G401 (cell line): ENCODE measurements at places on chromosomes 6 and 20.

DNA sequence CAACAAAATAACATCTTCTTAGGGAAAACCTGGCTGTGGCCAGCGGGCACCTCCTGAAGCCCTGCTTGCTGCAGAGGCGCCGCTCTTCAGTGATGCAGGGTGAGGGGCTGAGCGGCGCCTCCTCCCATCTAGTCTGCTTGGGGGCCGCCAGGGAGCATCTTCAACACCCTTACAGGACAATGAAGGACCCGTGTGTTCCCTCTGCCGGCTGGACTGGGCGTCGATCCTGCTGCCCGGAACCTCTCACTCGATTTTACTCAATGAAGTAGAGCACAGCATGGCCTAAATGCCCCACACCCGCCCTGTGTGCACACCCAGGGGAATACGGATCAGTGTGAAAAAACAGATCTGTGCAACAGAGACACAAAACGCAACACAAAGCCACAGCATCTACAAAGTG is 28.5 kb upstream of the MPC1 start:
- DNase-seq = no peak

DNA sequence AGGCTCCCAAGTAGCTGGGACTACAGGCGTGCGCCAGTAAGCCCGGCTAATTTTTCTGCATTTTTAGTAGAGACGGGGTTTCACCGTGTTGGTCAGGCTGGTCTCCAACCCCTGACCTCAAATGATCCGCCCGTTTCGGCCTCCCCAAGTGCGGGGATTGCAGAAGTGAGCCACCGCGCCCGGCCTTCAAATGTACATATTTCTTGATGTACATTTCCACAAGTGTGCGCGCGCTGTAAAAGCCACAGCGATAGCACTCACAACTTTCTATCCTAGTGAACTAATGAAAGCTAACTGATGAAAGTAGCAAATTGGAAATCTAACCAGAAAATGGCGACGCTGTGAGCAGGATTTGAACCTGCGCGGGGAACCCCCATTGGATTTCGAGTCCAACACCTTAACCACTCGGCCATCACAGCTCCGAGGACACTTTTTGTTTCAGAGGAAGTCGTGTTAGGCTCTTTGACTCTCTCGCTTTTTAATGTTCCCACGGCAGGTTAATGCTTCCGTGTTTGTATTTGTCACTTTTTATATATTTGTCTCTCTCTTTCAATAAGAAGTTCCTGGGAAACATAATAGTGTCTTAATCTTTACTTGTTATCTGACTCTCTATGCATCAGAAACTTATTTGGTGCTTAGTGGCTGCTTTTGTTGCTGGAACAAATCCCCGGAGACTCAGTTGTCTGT is 199.4 kb upstream of the ZNF184 start:
- DNase-seq = peak; percentile 70

GRCh38 chr6:139713424-139713823 is 339.0 kb upstream of the CITED2 start:
- DNase-seq = no peak

DNA sequence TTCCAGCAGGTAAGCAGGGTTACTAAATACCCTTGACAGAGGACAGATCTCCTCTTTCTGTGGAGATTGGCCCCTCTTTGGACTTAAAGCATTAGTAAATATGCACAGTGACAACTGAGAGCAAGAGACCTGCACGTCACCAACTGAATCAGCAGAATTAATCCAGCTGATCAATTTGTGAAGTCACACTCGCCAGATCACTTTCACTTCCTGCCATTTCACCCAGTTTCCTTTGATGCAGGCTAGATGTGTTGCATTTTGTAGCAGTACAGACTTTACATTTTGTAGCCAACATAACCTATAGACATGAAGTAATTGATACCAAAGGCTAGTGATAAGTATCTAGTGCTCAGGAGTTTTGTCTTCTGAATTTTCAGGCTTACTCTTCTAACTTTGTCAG is 11.9 kb downstream of the SYNE1 start:
- DNase-seq = peak; percentile 38

GRCh38 chr6:1965596-1966224 is 279.7 kb downstream of the GMDS start:
- no peak for DNase-seq

GRCh38 chr6:166259296-166259977 is 48.8 kb downstream of the PRR18 start:
- DNase-seq = no peak

DNA sequence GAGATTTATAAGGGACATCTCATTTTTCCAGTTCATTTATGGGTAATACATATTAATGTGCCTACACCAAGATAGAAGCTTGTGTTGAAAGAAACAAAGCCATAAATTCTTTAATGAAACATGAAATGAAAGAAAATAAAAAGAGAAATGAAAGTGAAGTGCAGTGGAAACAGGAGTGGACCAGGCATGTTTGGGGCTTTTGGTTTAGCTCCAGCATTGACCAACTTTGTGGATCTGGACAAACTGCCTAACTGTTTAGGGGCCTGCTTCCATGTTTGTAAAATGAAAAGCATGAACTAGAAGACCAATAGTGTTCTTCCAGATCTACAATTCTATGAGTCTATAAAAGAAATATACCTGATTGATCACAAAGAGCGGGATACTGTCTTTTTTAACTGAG is 124.9 kb downstream of the GJA10 start:
- no peak for DNase-seq

DNA sequence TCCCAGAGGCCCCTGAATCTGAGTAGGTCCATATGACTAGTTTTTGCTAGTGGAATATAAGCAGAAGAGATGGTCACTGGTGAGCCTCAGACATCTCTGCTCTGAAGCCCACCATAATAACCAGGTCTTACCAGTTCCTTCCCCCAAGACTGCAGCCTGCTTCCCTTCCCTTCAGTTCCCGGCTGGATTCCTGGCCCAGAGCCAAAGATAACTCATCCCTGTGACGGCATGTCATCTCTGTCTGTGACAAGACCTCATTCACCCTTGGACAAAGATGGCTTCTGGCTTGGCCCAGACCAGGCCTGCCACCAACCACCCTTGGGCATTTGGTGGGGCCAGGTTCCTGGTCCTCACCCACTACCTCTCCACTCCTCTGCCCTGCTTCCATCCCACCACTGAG is 145.5 kb upstream of the TOP1 start:
- DNase-seq = no peak

DNA sequence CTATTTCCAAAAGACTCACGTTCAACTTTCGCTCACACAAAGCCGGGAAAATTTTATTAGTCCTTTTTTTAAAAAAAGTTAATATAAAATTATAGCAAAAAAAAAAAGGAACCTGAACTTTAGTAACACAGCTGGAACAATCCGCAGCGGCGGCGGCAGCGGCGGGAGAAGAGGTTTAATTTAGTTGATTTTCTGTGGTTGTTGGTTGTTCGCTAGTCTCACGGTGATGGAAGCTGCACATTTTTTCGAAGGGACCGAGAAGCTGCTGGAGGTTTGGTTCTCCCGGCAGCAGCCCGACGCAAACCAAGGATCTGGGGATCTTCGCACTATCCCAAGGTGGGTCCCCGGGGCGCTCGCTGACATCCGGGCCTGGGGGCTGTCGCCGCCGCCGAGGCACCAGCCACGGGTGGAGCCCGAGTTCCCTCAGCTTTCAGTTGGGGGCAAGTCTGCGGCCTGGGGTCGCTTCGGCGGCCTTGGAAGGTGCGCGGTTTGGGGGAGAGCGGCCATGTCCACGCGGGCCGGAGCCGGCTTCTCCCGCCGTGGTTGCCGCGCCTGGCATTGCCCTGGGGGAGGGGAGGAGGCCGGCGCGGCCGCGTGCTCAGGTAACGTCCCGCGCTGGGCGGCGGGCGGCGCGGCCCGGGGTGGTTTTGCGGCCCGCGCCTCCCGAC is 429 bp downstream of the AMD1 start:
- peak; percentile 40 for DNase-seq
